Effector CD8-positive, alpha-beta T cell (primary cell): ENCODE measurements at places on chromosomes 12 and 14.

DNA sequence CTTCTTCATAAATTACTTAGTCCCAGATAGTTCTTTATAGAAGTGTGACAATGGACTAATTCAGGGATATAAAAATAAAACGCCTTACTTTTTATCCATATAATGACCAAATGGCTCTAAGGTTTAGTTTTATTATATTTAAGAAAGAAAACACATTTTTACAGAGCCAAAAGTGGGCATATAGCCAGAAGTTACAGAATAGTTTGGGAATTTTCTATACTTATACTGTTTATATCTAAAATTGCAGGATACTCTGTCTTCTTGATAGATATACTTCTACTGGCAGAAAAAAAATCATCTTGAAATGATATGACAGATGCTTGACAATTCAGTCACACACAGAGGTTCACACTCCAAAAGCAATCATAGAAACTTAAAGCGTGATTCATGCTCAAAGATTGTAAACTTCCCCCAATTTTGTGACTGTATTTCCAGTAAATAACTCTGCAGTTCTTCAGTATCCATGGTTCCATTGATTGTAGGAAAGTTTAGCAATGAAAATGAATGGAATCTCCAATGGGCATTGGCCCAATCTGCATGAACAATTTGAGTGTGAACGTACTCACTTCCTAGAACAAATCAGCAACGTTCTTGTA is 307.8 kb downstream of the NOVA1 start:
- no peak for DNase-seq

DNA sequence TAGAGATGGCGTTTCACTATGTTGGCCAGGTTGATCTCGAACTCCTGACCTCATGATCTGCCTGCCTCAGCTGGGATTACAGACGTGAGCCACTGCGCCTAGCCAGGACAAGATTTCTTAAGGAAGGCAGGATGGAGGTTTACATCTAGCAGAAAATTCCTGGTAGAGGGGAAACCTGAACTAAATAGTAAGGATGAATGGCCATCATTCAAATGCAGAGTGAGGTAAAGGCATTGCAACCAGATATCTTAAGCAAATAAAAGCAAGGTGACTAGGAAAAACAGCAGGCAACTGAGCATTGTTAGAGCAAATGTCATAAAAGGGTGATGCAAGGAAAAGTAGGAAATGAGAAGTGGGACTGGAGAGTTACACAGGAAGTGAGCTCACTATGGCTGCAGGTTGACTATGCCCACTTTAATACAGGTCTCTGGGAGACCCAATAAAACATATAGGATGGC is 133.0 kb downstream of the SOX5 start:
- DNase-seq: no peak

DNA sequence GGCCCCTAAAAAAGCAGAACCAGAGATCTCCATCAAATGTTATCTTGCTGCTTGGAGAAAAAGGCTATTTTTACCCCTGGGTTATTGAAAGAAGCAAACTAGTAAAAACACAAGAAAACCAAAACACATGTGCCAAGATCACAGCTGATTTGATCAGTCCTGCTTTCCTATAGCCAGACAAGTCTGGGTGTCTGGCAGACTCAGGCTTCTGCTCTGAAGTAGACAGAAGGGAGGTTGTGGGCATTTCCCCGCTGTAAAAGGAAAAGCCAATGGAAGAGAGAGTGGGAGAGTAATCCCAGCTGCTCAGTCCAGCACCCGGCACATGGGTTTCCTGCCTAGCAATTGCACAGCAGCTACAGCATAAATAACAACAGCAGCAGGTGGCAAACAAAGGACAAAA is 177.9 kb downstream of the PHLDA1 start:
- no peak for DNase-seq

DNA sequence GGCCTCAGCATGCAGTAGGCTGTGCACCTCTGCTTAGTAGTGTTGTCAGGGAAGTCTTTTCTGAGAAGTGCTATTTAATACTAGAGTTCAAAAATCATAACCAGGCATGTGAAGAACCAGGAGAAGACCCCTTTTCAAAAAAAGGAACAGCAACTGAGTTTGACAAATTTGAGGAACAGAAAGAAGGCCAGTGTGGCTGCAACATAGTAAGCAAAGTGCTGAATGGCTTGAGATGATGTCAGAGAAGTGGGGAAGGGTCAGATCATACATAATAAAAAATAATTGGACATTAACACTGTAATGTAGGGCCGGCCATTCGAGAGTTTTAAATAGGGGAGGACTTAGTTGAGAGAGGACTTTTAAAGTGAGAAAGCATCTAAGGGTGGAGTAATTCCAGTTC is 11.1 kb upstream of the CNTN1 start:
- no peak for DNase-seq

DNA sequence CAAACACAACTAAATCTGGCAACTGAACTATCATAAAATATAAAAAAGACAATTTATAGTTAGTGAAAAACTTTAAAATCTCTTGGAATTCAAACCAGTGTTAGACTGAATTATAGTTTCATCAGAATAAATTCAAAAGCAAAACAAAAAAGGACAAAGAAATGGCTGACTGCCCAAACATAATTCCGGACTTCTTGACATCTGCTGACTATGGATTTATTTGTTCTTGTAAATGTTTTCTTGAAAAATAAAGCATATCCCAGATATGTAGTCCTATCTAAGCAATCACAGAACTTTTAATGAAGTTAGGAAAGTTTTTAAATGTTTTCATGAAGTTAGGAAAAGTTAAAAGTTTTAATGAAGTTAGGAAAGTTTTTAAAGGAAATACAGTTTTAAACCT is 45.8 kb upstream of the CNTN1 start:
- DNase-seq: no peak

GRCh38 chr12:122867691-122868461 is 28.0 kb downstream of the VPS37B start:
- no peak for DNase-seq

GRCh38 chr12:26535826-26536225 is 297.2 kb downstream of the ITPR2 start:
- DNase-seq: no peak

DNA sequence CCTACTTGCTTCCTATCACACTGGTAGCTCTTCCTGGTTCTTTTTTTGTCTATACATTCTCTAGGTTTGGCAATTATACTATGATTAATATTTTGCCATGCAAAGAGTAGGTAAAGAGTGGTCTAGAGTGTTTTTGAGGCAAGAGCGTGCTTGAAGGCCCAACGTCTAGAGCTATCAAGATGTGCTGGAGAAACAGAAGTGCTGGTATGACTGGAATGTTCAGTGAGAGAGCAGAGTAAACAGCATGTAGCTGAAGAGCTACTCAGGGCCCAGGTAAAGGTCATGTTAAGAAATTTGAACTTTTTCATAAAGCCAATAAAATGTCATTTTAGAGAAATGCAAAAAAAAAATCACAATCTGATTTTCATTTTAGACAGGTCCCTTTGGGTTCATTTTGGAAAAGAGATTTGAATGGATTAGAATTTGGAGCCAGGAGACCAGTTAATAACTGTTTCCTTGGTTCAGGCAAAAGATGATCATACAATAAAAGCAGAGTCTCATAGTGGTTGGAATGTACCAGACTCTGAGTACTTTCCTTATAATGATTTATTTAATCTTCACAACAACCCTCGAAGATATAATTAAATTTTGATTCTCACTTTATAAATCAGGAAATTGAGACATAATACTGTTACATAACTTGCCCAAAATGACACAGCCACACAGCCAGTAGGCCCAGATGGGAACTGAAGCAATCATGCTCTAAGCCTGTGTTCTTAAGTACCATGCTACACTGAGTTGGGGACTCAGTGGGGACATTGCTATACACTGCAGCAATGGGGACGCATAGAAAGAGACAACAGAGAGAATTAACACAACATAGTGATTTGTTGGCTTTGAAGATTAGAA is 350.1 kb downstream of the NELL2 start:
- no peak for DNase-seq

DNA sequence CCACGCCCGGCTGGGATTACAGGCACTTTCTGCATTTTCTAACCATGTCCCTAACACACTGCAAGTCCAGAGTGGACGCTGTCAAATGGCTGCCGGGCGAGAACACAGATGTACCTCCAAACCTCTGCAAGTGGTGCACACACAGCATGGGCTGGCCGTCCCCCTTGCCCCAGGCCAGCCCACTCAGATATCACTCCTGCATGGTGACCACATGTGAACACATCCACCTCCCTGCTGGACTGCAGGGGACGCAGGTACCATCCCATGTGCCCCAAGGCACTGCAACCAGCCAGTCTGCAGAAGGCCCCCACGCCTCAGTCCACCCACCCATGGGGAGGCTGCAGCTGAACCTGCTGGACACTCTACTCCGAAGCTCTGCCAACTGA is 14.0 kb downstream of the BRF1 start:
- no peak for DNase-seq

DNA sequence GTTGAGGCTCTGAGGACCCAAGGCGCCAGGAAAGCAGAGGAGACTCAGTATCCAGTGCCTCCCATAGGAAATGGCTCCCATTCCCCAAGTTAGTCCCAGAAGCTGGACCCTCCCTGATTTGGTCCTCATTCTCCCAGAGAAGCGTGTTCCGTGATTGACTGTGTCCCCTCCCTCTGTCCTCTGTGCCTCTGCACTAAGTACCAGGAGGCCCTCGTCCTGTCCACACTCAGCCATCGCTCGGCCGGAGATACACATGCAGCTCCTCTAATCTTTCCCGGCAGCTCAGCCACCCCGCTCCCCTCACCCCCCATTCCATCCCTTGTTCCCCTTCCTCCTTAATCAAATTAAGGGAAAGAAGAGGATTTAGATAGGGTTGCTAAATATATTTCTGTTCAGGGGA is 28.3 kb upstream of the ATP2A2 start:
- no peak for DNase-seq

DNA sequence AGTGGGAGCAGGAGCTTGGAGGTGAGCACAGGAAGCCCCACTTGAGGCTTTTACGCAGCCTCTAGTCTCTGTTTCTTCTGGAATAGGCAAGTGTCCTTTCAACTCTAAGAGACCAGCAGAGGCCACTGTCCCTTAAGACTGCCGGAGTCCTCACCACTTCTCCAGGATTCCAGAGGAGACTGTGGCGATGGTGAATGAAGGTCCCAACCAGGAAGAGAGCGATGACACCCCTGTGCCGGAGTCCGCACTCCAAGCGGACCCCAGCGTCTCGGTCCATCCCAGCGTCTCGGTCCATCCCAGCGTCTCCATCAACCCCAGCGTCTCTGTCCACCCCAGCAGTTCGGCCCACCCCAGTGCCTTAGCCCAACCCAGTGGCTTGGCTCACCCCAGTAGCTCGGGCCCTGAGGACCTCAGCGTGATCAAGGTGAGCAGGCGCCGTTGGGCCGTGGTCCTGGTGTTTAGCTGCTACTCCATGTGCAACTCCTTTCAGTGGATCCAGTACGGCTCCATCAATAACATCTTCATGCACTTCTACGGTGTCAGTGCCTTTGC is 442 bp downstream of the FLVCR2 start:
- DNase-seq: no peak

DNA sequence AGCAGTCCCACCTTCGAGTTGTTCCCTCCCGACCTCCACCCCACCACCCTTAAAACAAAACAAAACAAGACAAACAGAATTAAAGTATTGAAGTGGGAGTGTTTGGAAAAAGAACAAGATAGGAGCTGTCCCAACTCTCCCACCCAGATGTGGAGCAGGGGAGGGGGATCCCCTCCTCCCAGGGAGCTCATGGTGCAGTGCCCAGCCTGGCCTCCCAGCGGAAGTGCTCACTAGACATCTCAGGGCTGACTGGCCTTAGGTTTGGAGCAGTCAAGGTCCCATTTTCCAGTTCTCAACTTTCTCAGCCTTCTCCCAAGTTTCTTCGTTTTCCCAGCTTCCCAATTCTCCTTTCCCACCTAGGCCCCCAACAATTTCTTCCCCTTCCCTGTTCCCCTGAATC is 2.9 kb downstream of the SP7 start:
- no peak for DNase-seq

DNA sequence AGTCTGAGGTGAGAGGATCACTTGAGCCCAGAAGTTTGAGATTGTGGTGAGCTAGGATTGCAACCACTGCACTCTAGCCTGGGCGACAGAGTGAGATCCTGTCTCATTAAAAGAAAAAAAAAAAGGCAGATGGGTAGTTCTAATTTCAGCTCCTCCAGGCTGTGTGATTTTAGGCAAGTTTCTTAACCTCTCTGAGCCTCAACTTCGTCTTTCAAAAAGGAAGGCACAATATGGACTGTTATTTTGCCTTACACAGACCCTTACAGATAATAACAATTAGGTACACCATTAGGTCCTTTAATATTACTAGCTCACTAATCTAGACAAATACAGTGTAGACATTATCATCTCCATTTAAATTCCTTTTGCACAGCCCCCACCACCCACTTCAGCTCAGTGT is 4.8 kb upstream of the CCDC177 start:
- no peak for DNase-seq

DNA sequence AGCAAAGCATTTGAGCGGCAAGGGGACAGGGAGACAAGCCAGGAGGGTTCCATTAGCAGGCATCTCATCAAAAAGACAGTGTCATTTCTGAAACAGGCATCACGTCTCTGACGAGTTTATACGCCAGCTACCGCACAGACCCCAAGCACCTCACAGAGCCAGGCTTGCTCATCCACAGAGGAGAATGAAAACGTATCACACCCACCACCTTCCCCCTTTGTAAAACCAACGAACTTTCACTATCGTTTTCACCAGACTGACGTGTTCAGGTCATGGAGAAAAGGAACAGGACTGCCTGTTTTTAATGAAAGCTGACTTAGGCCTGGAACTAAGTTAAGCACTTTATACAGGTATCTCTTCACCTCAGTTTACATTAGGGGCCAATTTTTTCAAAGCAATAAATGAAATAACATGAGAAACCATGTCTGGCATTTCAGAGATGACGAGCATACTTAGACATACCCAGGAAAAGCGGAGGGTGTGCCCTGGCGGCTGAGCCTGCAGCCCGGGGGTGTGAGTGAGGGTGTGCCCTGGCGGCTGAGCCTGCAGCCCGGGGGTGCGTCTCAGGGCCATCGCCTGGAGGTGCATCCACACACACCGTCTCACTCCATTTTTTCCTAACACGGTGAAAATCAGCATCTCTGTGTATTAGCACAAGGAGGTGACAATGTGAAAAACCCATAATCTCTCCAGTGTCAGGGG is 41.9 kb downstream of the STX2 start:
- DNase-seq: no peak

GRCh38 chr12:89497005-89497404 is 27.6 kb downstream of the GALNT4 start:
- DNase-seq: no peak

GRCh38 chr14:92564344-92565039 is 50.9 kb downstream of the RIN3 start:
- no peak for DNase-seq

DNA sequence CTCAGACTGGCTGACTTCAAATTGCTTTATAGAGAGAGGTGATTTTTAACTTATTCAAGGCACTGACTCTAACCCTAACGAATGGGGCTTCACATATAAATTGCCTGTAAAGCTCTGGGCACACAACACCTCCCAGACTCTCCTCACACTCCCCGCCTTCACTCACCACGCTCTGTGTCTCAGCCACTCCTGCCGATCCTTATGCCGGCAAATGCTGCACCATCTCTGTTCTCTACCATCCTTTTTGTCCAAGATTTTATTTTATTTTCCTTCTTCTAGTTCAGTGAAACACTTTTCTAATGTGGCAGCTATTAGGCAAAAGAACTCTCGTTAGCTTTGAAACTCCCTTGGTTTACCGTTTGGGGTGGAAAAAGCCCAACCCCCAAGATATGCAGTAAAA is 446.1 kb upstream of the TMEM132C start:
- DNase-seq: no peak

- DNase-seq: no peak
Observed at GRCh38 chr14:74852922-74853530, 22.9 kb downstream of the PROX2 start.

- DNase-seq: no peak
Observed at GRCh38 chr12:92139634-92140150, 6.0 kb downstream of the BTG1 start.
